ENCODE measurements at places on chromosomes 1 and 21.

DNA sequence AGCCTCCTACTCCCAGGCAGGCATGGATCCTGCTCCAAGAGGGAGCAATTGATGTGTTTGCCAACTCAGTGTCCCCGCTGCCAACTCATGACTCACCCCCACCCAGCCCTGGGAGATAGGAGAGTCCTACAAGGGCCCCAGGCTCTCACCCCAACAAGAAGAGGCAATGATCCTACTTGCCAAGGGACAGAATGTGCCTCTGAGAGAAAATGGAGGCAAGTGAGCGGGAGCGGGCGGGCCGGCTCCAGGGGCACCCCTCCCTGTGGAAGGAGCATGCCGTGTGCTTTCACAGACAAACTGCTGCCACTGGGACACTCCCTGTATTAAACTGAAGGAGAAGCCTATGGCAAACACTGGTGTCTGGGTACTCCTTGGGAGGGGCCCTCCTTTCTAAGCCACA, 16.7 kb downstream of the PKP1 start:
- no peak for DNase-seq

- DNase-seq: no peak
Observed at GRCh38 chr1:61337037-61337436, 254.7 kb downstream of the NFIA start.

- DNase-seq: no peak
Observed at GRCh38 chr1:179731643-179732042, 11.4 kb upstream of the FAM163A start.

- no peak for DNase-seq
Observed at GRCh38 chr1:30525631-30525970, 197.8 kb downstream of the MATN1 start.

DNA sequence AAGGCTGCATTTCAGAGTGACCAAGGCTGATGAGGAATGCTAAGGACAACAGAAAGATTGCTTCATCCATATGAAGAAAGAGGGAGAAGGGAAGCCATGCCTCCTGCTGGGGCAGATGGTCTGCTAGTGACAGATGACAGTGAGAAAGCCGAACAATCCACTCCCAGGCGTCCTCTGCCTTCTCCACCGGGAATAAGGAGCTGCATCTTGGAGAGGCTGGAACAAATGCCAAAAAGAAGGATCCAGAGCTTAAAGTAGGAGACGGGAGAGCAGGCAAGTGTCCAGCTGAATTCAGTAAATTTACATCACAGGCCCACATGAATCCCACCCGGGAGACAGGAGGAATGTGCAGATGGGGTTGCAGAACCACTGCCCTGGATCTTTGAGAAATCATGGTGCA, 33.4 kb downstream of the DDX20 start:
- DNase-seq: no peak

DNA sequence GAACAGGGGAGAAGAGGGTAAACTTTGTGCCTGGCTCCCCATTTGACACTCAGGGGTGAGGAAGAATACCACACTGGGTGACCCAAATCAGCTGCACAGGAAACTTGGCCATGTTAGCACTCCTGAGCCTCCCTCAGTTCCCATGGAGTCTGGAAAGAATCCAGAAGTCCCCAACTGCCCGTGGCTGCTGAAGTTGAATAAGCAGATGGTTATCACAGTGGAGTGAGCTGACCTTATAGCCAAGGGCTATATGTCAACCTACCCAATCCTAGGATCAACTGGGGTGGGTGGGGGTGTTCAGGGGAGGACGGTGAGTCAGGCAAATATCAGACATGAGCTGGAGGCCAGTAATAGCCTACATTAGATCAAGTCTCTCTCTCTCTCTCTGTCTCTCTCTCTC, 20.4 kb downstream of the KCNH1 start:
- no peak for DNase-seq

DNA sequence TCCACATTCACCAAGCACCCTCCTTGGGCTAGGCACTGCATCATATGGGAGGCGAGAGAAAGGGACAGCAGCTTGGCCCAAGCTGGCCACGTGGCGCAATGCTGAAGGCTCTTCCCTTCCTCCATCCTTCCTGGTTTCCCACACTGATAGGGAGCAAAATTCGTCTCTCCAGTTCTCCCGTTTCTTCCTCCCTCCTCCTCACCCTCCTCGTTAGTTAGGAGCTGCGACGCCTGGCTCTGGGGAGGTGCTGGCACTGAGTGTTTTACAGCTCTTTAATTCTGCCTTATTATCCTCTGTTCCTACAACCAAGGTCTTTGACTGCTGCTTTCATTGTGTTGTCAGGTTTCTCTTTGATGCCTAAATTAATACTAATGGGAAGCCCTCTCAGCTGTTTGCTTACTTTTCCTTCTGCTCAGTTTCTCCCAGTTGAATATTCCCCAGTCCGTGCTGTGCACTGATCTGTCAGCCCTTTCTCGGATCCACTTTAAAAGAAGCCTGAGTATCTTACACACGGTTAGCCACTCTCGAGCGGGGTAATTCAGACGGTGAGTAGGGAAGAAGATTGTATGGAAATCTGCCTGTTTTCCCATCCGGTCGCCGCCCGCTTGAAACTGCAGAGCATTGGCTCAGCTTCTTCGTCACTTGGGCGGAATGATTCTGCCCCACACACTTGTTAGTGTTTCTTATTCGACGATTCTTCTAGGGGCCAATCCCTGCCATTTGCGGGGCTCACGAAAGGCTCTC, 56.2 kb upstream of the SMYD2 start:
- peak; percentile 54 for DNase-seq

DNA sequence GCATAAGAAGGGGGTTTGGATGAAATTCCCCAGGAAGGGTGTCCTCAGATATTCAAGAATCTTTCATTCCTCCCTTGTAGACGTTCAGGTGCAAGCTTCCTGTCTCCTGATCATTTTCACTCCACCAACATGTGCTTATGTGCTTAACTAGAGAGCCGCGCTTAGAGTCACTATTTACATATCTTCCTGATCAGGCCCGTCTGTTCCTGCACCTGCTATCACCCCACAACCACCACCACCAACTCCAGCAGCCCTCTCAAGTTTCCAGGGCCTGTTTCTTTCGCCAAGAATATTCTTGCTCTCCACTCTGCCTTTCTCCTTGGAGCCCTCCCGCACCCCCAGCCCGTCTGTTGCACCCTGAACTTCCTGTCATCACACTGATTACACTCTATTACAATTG, 113.4 kb downstream of the SPSB1 start:
- DNase-seq: no peak

- peak; percentile 21 for DNase-seq
Observed at GRCh38 chr21:38280454-38280853, 23.7 kb downstream of the KCNJ15 start.

DNA sequence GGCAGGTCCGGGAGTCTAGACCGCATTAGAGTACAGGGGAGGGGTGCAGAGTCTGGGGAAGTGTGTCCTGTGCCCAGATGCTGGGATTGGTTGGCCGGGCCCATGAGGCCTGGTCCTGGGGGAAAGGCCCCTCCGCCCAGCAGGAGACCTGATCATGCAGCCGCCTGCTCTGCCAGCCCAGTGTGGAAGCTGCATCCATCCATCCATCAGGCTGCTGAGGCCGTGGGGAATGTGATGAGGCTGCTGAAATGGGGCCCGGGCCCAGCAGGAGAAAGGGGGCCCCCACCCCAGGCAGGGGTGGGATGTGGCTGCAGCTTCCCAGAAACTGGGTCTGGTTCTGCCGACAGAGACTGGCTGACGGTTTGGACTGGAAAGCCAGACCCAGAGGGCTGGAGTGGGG, 37.2 kb downstream of the EPHA2 start:
- DNase-seq: no peak

- DNase-seq: peak; percentile 67
Observed at GRCh38 chr1:227999056-227999930, 7.5 kb upstream of the WNT3A start.

- no peak for DNase-seq
Observed at GRCh38 chr1:212607913-212608391, 609 bp upstream of the ATF3 start.

DNA sequence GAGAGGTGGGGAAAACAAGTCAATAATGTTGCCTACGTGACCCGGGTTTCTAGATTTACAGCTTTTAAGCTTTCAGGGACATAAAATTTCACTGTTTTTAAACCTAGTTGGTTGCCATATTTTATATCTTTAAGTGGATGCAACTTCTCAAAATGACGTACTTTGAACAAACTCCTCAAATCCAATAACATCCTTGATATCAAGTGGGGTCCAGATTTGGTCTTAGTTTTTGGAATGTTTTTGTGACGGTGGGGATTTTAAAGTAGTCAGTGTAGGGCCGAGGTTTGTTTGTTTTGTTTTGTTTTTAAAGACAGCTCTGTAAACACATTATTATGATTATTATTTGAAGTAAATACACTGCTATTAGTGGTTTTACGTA, 453 bp downstream of the CDKN2C start:
- no peak for DNase-seq

DNA sequence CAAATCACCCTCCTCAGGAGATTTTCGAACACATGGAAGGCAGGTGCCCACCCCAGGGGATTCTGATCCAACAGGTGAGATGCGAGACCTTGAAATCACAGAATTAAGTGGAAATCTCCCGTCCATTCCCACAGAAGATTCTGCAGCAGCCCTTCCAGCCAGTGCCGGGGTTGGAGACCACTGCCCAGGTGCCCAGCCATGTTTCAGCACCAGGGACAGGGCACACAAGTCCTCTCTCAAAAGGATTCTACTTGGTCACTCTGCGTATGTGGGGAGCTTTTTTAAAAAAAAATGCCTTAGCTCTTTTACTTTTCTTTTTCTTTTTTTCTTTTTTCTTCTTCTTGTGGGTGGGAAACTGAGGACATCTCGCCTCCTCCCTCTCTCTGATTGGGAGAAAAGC, 80.7 kb downstream of the VWA5B1 start:
- DNase-seq: no peak

GRCh38 chr1:221778535-221779142, 36.8 kb upstream of the DUSP10 start:
- DNase-seq: no peak

DNA sequence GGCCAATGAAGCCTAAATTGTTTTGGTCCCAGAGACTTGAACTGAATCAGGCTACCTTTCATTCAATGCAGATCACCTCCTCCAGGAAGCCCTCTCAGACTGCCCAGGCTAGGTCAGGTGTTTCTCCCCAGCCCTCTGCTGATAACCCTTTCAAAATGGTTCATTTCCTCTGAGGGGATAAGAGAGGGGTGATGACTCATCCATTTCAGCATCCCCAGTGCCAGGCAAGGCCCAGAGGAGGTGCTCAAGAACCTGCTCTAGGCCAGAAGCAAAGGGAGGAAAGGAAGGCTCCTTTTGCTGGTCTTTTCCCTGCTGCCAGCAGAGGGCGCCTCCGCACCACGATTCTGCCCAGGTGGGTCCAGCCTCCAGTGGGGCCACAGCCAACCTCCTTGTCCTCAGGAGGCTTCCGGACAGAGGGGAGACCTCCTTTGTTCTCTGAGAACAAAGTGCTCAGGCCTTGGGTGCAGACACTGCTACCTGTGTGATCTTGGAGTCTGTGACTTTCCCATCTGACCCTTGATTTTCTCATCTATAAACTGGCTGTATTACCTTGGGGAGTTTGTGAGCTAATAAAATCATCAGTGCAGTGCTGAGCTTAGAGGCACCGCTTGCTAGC, 45.3 kb upstream of the ARHGEF10L start:
- DNase-seq: peak; percentile 77

- no peak for DNase-seq
Observed at GRCh38 chr1:32257227-32257508, 6.1 kb downstream of the LCK start.

GRCh38 chr1:226946285-226946684, 6.2 kb downstream of the COQ8A start:
- no peak for DNase-seq

DNA sequence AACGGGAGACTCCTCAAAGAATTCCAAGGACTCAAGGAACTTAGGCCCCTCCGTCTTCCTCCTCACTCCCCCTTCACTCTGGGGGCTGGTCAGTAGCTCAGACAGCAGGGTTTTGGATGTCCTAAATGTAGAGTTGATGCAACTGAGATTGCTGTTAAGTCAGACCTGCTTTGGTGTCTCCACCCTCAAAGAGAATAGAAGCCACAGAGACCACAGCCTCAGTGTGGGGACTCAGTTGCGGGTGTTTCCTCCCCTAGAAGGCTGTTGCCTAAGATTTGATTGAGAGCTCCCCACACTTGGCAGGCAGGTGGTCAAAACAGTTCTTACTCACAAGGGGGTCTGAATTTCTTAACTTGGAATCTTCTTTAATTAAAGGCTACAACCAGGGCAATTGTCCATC, 7.6 kb downstream of the MAN1C1 start:
- no peak for DNase-seq

DNA sequence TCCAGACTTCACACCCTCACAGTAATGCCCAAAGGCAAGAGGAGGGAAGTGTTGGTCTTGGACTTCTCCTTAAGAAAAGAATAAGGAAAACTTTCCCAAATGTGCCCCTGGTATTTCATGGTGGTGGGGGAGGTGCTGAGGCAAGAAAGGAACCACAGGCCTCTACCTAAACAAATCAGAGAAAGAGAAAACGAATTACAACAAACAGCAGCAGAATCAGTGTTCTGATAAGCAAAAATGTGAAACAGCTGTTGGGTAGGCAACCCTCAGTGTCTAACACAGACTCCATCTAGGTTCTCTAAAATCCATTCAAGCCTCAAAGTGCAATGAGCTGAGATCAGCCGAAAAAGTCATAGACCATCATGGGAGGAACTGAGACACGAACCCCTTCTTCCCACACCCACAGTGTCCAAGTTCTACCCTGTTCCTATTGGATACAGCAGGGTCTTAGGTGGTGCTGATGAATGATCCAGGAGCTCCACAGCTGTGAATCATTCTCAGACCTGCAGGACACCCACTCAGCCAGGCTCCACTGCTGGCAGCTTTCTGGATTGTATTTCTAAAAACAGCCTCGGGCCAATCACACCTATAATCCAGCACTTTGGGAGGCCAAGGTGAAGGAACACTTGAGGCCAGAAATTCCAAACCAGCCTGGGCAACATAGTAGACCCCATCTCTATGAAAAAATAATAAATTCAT, 149.1 kb downstream of the PLPP3 start:
- no peak for DNase-seq

DNA sequence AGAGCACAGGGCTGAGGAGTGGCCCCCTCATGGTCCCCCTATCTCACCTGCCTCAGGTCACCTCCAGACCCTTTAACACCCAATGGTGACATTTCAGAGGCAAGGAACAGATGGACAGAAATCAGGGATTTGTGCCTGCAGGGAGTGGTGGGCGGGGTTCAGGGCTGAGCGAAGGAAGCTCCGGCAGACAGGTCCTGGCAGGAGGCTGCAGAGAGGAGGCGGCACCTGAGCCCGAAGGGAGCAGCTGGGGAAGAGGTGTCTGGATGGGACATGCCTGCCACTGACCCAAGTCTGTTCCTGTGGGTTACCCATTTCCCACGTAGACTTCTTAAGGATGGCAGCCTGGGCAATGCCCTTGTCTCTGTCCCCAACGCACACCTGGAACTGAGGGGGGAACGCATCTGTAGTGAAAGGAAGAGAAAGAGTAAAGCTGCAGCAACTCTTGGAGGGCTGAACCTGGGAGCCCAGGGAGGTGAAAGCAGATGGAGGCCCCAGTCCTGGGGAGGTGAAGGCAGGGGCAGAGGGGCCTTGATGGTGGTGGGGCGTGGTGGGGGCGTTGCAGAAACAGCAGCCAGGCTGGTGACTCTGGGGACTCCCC, 61.6 kb upstream of the ADARB1 start:
- no peak for DNase-seq

GRCh38 chr1:236619398-236619797, 15.1 kb upstream of the HEATR1 start:
- DNase-seq: no peak

- peak; percentile 39 for DNase-seq
Observed at GRCh38 chr1:226738421-226738994, 574 bp downstream of the ITPKB start.
